Amygdala (tissue), 56 donors: ENCODE measurements at places on chromosomes 13 and 19.

GRCh38 chr19:29510701-29511265 is 15.0 kb upstream of the VSTM2B start:
- DNase-seq = no peak

- no peak for DNase-seq
Observed at GRCh38 chr13:36354842-36355623, 8.8 kb upstream of the SPART start.

GRCh38 chr13:24716446-24716845 is 36.2 kb downstream of the ATP12A start:
- no peak for DNase-seq

GRCh38 chr13:64057372-64058020 is 2641.8 kb upstream of the PCDH20 start:
- DNase-seq = no peak

GRCh38 chr13:49146950-49147355 is 73.2 kb upstream of the MLNR start:
- no peak for DNase-seq
